ENCODE measurements at places on chromosomes 2 and 18.

DNA sequence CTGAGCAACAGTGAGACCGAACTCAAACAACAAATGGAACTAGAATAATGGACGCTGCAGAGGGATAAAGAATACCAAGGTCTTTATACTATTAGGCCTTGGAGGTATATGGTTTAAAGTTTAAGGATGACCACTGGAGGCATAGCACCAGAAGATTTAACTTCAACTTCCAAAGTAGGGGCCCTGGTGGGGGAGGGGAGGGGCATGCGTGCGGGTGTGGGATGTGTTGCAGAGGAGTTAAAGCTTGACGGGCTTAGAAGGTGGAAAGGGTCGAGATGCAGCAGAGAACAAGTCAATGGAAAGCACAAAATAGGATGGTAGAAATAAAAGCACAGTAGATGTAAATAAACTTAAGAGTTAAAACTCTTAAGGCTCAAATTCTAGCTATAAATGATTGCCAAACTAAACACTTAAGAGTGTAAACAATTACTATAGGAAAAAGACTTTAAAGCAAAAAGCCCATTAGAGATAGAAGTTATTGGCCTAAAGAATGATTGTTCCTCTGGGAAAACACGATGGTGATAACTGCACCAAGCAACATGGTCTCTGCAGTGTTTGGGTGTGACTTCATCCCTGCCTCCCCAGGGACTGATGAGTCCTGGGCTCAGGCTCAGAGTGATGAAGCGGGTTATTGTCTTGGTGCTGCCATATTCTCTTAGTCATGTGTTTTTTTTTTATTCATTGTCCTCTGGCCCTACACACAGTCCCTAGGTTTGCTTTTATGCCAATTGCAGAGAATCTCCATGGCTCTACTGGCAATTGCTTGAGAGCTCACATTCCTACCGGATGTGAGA is 13.0 kb downstream of the RRM2 start:
- DNase-seq: no peak

- no peak for DNase-seq
These were observed 175.1 kb downstream of the ATAD2B start for GRCh38 chr2:23751747-23752265.

- DNase-seq: no peak
These were observed 213.3 kb downstream of the MYCN start for GRCh38 chr2:16153754-16154035.

- no peak for DNase-seq
These were observed 75.6 kb upstream of the ID2 start for GRCh38 chr2:8606226-8606625.

- no peak for DNase-seq
These were observed 1751.3 kb upstream of the LRRTM1 start for GRCh38 chr2:82055846-82056245.

GRCh38 chr2:175025233-175025632 is 20.1 kb upstream of the CHN1 start:
- no peak for DNase-seq

GRCh38 chr2:233997707-233998106 is 52.8 kb upstream of the SPP2 start:
- no peak for DNase-seq

DNA sequence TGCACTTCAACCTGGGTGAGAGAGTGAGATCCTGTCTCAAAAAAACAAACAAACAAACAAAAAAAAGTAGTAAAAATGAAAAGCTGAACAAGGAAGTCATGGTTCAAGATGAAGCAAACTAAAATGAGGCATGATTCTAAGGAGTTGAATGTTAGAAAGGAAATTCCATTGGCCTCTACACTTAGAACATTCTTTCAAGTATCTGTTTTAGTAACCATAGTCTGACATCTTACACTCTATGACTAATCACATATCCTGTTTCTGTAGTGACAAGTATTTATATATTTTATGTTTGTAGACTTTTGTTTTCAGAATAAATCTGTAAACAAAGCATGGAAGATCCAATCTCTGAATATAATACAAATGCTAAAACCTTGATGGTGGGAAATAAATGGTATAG is 164.1 kb downstream of the KIAA1328 start:
- DNase-seq: no peak

DNA sequence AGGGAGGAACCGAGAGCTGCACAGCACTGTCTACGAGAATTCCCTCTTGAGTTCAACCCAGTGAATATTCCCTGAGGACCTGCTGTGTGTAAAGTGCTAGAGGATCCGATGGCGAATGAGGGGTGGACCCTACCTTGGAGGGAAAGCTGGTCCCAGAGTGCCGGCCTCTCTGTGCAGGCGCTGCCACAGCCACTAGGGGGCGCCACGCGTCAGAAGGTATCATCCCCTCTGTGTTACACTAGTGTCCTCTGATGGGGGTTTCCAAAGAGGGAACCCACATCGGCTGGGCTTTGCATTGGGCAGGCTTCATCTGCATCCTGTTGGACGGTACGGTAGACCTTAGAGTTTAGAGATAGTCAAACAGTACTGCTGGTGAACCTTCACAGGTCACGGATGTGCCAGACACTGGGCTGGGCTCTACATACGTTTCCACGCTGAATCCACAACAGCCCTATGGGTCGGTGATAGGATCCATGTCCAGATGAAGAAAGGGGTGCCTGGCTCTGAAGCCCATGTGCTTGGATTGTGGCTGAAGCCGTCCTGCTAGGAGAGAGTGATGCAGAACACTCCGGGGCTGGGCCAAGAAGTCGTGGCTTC is 39.0 kb downstream of the COA5 start:
- DNase-seq: no peak

- no peak for DNase-seq
These were observed 27.9 kb downstream of the SETBP1 start for GRCh38 chr18:44708451-44709083.

GRCh38 chr2:74037379-74037860 is 52.7 kb downstream of the TET3 start:
- DNase-seq: no peak

- no peak for DNase-seq
These were observed 32.9 kb downstream of the CD28 start for GRCh38 chr2:203739351-203739750.

Measured in cerebellar nuclear complex (tissue), 1 donor.